ENCODE measurements at places on chromosomes 1 and 21. TPM values are rescaled to one million over a fixed set of nuclear protein-coding genes. Genes with fewer than 3 reads are reported as not detected.

Gene LDLRAD2
- not detected for total RNA-seq

Gene DNASE2B
- not detected for total RNA-seq

Gene FAM72D
- 7.3 TPM for total RNA-seq

Gene LENEP
- 1.7 TPM for total RNA-seq

Gene TXLNA
- 48.4 TPM for total RNA-seq

Gene FAM177B
- total RNA-seq: not detected

Gene DNALI1
- 5.9 TPM for total RNA-seq

Gene RPTN
- not detected for total RNA-seq

Gene CD101
- 0.39 TPM for total RNA-seq

Gene SAMD13
- 2.9 TPM for total RNA-seq

Gene GUCA2A
- total RNA-seq: not detected

Gene IL20
- not detected for total RNA-seq

Gene TENT5C
- total RNA-seq: 0.78 TPM

Gene HTR6
- total RNA-seq: not detected

Gene FALEC
- not detected for total RNA-seq

Gene PTAFR
- total RNA-seq: 0.12 TPM

Gene PCSK9
- total RNA-seq: under 0.01 TPM

Gene ST6GALNAC5
- total RNA-seq: 2.1 TPM

Gene LRRC8B
- total RNA-seq: 1.1 TPM

Gene GADD45A
- total RNA-seq: 46.0 TPM

Gene ITPKB
- 2.5 TPM for total RNA-seq

Gene DCDC2B
- not detected for total RNA-seq

Gene G0S2
- total RNA-seq: 31.5 TPM

Gene LDLRAD1
- total RNA-seq: not detected

Gene B4GALT3
- total RNA-seq: 16.7 TPM

Gene OLFML3
- 9.7 TPM for total RNA-seq

Gene TMEM39B
- total RNA-seq: 6.9 TPM

Gene CRYBG2
- total RNA-seq: not detected

Gene LEFTY2
- not detected for total RNA-seq

Gene VWA5B1
- total RNA-seq: not detected

Gene CFHR2
- total RNA-seq: not detected

Gene KIF14
- total RNA-seq: 25.4 TPM

Gene CYP4Z1
- not detected for total RNA-seq

Gene HAPLN2
- not detected for total RNA-seq

Gene KCNK2
- 8.0 TPM for total RNA-seq

Gene FCRLB
- total RNA-seq: 2.4 TPM

Gene OR2M3
- not detected for total RNA-seq

Gene CLDN8
- not detected for total RNA-seq

Gene DCLRE1B
- 21.5 TPM for total RNA-seq

Gene MOV10
- 56.7 TPM for total RNA-seq

Gene TAF5L
- total RNA-seq: 13.9 TPM

Gene DIO1
- total RNA-seq: 0.39 TPM

Gene FABP3
- 6.6 TPM for total RNA-seq

Gene TACSTD2
- total RNA-seq: not detected

Gene MFSD2A
- 8.1 TPM for total RNA-seq

Gene TNNI3K
- total RNA-seq: not detected

Gene IRF6
- total RNA-seq: 0.20 TPM

Gene MAB21L3
- not detected for total RNA-seq

Gene CTSS
- total RNA-seq: 39.2 TPM

Gene ANGPTL7
- not detected for total RNA-seq

Gene VAV3
- 1.7 TPM for total RNA-seq

Gene PTGFRN
- total RNA-seq: 76.1 TPM

All from RPMI7951 (cell line).